ENCODE measurements at places on chromosomes 2 and 18.

DNA sequence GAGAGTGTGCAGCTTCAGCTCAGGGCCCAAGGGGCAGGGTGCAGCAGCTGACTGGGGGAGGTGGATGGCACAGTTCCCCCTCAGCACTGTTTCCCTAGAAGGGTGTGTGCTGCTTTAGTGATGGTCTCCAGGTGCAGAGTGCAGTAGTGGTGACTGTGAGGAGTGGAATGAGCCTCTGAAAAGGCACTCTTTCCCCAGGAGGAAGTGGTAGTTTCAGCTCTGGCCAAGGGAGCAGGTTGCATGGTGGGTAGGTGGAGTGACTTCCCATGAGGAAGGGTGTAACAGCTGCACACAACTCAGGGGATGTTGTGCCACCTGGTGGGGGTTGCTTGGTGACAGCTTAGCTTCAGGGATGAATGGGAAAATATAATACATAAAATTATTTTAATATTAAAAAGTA lies 251.5 kb upstream of the NXPH2 start:
- no peak for DNase-seq

GRCh38 chr2:127216095-127216494 lies 4.0 kb downstream of the CYP27C1 start:
- DNase-seq: no peak

DNA sequence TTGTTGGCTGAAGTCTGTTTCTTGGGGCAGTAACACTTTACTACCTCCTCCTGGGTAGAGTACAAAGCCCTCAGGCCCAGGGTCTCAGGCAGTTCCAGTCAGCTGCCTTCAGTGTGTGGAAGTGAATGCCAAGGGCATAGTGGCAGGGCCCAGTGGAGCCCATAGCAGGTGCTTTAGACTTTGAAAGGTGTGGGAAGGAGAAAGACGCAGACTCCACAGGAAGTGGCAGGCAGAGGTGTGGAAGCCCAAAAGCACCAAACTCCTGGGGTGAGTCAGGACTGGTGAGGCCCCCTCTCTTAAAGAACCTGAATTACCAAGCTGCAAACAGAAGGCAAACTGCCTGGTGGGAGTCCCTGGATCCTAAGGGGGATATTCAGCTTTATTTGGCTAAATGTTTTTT lies 45.3 kb downstream of the ADAM23 start:
- no peak for DNase-seq

GRCh38 chr2:70949086-70949485 lies 13.4 kb downstream of the ATP6V1B1 start:
- DNase-seq: no peak

GRCh38 chr18:45519411-45520280 lies 95.6 kb upstream of the SLC14A2 start:
- no peak for DNase-seq

DNA sequence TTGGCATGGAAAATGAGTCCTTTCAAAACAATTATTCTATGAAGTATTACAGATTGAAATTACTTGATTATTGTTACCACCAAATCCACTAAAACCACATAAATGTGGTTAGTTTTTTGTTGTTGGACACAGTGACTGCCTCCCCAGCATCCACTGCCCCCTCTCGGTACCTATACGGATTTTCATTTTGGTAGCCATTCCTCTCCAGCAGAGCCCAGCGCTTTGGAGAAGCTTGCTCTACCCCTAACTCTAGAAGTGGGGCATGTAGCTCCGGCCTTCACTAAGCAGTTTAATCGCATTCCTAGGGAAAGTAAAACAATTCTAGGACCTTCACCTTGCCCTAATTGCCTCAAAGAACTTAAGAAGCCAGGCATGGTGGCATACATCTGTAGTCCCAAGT lies 24.2 kb downstream of the OLA1 start:
- no peak for DNase-seq

DNA sequence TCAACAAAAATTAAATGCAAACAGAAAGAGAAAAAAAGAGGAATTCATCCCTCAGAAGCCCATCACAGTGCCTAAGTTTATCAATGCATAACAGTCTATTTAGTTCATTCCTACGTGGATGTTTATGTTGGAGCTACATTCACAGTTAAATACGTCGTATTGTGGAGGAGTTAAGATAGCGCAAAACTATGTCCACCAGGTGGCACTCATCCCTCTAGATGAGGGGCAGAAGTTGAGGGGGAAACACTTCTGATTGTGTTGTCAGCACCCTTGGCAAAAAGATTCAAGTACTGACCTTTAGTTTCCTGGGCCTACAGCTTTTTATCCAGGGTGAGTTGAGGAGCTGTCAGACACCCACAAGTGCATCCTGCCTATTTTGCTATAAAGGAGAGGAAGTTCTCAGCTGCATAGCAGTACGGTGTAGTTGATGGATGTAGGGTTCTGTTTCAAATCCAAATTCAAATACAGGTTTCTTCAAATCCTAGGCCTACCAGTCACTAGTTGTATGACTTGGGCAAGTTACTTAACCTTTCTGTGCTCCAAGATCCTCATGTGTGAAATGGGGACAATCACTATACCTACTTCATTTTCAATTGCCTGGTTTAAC lies 26.8 kb upstream of the MYO1B start:
- peak; percentile 43 for DNase-seq

- DNase-seq: no peak
Observed at GRCh38 chr2:107737756-107738155, 88.9 kb upstream of the RGPD4 start.
